Activated CD8-positive, alpha-beta T cell treated with anti-CD3 and anti-CD28 coated beads for 36 hours (primary cell): ENCODE measurements at places on chromosomes 11 and 22.

GRCh38 chr11:110908401-110909105 is 196.3 kb upstream of the ARHGAP20 start:
- DNase-seq: peak; percentile 5

DNA sequence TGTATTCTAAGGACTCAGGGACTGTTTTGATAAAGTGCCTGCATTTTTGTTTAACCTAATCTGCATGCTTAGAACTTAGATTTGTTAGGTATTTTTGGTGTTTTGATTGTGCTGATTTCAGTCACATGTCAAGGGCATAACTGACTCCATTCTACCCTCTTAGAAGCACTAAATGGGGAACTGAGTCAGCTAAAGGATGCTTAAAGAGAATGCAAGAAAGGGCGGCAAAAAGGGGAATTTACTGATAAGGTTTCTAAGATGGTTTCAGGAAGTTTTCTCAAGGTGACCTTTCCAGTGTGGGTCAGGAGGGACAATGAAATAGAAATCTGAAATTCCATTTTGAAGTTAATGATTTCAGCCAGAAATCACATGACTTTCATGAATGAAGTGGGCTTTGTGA is 43.0 kb downstream of the MMP20 start:
- no peak for DNase-seq

DNA sequence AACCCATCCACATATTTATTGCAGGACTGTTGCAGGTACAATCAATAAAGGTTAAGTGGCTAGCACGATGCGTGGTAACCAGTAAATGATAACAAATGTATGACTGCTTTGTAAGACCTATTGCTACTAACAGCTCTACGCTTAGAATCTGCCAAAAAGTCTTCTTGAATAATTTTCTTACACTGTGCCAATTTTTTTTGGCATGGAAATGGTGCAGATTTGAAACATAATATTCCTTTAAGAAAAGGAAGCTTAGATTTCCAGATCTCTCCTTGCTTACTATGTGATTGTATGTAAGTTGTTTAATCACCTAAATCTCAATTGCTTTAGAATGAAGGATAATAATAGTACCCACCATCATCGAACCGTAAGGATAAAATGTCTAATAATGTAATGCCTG is 192.0 kb downstream of the LRRC4C start:
- DNase-seq: no peak

DNA sequence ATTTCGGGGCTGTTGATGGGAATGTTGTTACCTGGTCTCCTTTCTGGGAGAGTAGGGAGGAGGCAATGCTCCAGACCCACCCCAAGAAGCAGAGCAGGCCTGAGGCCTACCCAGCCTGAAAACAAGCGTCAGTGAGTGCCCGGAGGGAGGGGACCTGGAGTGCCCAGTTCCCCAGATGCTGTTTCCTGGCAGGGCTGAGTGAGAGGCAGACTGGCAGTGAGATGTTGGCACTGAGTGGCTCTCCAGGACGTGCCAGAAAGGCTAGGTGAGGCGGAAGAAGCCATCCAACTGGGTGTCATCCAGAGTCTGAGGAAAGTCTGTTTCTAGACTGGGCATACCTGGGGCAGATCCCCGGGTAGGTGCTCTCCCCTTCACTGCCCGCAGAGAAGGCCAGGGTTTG is 1.3 kb downstream of the POU2F3 start:
- DNase-seq: no peak

DNA sequence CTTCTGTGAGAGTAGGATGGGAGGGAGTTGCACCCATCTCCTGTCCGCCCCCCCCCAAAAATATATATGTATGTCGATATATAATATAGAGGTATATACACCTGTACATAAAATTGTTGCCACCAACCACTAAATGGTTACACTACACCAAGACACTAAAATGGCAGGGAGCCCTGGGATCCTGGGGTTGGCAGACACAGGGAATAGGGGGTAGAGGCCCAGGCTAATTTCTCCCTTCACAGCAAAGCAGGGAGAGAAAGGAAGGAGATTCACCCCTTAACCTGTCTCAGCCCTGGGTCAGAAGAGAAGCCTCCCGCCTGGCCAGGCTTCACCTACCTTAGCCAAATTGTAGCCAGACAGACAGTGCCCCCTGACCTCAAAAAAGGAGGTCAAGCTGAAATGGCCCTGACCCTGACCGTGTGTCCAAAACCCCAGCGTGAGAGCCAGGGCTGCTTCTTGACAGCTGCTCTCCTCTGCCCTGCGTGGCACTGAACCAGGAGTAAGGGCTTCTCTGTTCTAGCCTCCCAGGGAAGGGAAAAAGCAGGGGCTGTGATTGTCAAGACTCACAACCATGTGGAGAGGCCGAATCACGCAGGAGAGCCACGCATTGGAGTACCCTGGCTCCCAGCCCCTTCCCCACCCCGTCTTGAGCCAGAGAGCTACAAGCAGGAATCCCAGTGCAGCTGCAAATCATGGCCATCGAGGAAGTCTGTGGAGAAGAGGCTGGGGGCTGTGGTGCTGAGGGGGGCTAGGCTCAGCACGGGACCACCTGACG is 40.5 kb downstream of the SGSM3 start:
- DNase-seq: no peak

GRCh38 chr11:1839204-1839923 is 583 bp downstream of the TNNI2 start:
- no peak for DNase-seq

GRCh38 chr22:48631288-48631863 is 1196.3 kb downstream of the BRD1 start:
- no peak for DNase-seq

DNA sequence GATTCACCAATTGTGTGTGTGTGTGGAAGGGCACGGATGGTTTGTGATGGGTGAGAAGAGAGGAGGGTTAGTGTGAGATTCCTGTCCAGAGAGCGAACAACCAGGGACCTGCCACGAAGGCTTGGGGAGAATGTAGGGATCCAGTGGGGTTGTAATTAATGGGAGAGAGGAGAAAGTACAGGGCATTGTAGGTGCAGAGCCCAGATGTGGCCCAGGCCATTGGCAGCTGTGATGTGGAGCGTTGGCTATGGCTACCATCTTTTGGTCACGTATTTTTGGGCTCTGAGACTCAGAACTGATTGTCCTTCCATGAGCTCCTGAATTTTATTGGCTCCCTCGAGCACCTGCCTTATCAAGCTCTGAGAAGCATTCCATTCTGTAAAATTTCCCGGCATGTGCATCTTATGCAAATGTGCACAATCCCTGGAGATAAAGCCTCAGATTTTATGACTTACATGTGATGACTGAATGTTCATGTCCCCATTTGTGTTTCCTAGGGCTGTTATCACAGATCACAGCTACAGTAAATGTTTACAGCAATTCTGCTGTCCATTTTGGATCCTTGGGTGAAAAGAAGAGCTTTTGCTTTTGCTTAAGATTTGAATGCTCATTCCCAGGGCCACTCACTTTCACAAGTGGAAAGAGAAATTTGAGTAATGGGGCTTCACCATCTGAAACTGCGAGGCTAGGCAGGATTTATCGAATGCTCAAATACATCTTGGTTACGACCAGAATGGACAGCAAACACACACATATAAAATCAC is 33.1 kb downstream of the SLC5A1 start:
- DNase-seq: no peak
